NCI-H1092 treated with DMSO at 0.1 percent for 48 hours (cell line): ENCODE measurements at places on chromosomes 3 and 15.

- DNase-seq = no peak
These were observed 20.9 kb downstream of the AVEN start for GRCh38 chr15:34018021-34018645.

DNA sequence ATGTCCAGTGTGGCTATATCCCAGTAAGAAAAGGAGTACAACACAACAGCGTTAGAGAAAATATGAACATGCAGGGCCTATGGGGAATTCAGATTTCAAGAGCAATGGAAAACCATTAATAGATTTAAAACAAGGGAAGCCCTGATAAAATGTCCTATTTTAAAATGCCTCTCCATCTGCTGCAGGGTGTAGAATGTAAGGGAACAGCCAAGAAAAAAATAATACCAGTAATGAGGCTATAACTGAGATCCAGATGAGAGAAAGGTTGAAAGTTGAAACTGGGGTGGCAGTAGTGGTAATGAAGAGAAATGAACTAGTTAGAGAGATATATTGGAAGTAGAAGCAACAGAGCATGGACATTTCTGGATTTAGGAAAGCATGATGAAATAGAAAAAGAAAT lies 226.1 kb downstream of the KCNMB2 start:
- no peak for DNase-seq

- DNase-seq = no peak
These were observed 295.8 kb downstream of the MAGI1 start for GRCh38 chr3:65742914-65743313.

- DNase-seq = no peak
These were observed 331.7 kb downstream of the RBMS3 start for GRCh38 chr3:29612536-29612935.

- no peak for DNase-seq
These were observed 555 bp upstream of the RCCD1 start for GRCh38 chr15:90953947-90954711.

DNA sequence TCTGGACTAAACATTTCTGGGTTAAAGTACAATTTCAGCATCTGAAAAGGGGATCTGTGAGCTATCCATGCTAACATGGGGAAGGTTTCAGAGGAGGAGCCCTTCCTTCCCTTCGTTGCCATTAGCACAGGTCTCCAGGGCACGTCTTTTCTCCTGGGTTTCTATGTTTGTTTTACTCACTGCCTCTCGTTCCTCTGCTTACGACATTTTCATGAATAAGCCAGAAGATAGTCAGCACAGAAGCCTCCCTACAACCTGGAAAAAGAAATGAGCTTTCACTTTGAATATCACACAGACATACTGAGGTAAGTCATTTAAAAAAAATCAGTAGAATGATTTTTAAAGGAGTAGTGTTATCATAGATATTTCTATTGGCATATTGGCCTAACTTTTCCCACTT lies 117.2 kb upstream of the KCNMB2 start:
- DNase-seq = peak; percentile 88

- no peak for DNase-seq
These were observed 138.6 kb downstream of the FBLN2 start for GRCh38 chr3:13687517-13687943.

- DNase-seq = no peak
These were observed 1.1 kb downstream of the RIOX2 start for GRCh38 chr3:97970956-97971620.

GRCh38 chr3:161072211-161072621 lies 32.9 kb downstream of the B3GALNT1 start:
- DNase-seq = no peak

- DNase-seq = no peak
These were observed 8.8 kb downstream of the TMEM40 start for GRCh38 chr3:12750223-12750622.

GRCh38 chr3:141707741-141708203 lies 30.3 kb upstream of the RNF7 start:
- no peak for DNase-seq

DNA sequence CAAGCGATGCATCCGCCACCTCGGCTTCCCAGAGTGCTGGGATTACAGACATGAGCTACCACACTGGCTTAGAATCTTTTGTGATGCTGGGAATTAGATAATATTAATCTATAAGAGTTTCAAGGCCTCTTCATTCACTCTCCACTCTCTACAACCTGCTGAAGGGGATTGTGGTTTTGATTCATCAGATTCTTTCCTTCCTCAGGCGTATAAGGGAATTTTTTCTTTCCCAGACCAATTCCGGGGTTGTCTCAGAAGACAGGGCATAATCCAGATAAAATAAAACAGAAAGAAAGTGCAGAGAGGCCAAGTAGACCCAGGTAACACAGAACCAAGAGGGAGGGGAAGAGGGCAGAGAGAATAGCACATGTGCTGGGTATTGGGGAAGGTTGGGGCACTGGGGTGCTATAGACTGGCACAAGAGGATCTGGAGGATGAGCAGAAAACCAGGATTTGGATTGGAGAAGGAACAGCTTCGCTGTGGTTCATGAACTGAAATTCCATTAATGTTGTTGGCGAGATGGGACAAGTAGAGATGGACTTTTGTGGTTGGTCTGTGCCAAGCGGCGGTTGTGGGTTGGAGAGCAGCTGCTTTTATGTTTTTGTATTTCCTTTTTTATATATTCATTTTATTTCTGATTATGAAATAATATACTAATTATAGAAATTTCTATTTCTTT lies 12.8 kb downstream of the ARL6IP5 start:
- no peak for DNase-seq

DNA sequence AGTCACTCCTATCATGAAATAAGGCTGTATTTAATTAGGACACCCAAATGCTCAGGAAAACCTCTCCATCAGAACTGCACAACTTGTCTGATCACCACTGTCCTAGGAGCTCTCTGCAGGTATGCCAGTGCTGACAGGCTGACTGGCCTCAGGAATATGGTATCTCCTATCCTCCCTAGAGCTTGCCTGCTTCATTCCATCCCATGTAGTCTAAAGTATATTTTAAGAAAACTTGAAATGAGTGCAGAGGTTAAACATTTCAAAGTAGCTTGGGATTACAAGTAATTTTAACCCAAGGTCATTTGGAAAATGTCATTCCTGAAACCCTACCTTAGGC lies 23.7 kb downstream of the FILIP1L start:
- no peak for DNase-seq

DNA sequence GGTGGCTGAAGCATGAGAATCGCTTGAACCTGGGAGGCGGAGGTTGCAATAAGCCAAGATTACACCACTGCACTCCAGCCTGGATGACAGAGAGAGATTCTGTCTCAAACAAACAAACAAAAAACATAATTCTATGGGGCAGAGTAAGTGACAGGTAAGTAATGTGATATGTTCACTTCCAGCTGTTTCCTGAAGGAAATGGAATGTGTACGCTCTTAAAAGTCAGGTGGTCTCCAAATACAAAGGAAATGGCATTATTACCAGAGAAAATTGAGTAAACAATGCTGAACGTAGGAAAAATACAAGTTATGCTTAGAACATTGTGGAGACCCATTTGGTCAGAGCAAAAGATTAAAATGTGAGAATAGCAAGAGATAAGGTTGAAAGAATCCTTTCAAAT lies 278.5 kb downstream of the SCAPER start:
- DNase-seq = no peak

GRCh38 chr3:33441225-33441976 lies 1.2 kb upstream of the UBP1 start:
- DNase-seq = no peak

- no peak for DNase-seq
These were observed 110.6 kb upstream of the NANOGP8 start for GRCh38 chr15:35195649-35196048.

DNA sequence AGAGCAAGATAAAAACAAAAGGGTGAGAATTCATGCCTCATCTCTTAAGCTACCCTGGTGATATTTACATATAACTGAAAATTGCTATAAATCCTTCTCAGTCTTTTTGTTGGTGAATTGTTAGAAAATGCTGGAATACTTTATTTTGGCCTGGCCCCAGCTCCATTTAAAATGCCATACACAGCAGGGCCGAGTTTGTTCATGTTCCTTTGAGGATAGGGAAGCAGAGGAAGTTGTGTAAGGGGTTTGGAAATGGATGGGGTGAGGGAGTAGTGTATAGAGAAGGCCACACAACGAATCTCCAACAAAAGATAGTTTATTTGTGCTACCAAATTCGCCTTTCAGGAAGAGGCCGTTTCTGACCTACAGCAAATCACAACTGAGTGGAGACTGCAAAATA lies 78.6 kb upstream of the ADAMTS9 start:
- DNase-seq = no peak

GRCh38 chr15:58441376-58442070 lies 9.7 kb downstream of the LIPC start:
- DNase-seq = no peak

GRCh38 chr3:183825456-183826161 lies at the start of gene MAP6D1:
MAP6D1 (minus strand) TSS chr3:183825577; CDS start chr3:183825547, 30 bp downstream.
- DNase-seq = peak; percentile 66

DNA sequence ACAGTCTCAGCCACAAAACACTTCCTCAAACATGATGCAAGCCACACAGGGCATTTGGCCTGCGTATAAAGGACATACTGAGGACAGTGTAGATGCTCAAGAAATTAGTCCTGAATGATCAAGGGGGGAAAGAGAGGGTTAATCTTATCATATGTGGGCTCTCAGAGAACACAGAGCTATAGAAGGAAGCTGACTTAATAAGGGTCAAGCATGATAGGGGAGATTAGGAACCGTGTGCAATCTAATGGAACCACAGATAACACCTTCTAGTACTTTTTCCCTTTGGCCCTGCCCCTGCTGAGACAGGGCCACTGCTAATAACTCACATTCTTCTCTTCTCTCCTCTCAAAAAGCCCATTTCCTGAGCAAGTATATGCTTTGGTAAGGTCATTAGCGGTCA lies 114.1 kb upstream of the ADAMTS9 start:
- DNase-seq = no peak

DNA sequence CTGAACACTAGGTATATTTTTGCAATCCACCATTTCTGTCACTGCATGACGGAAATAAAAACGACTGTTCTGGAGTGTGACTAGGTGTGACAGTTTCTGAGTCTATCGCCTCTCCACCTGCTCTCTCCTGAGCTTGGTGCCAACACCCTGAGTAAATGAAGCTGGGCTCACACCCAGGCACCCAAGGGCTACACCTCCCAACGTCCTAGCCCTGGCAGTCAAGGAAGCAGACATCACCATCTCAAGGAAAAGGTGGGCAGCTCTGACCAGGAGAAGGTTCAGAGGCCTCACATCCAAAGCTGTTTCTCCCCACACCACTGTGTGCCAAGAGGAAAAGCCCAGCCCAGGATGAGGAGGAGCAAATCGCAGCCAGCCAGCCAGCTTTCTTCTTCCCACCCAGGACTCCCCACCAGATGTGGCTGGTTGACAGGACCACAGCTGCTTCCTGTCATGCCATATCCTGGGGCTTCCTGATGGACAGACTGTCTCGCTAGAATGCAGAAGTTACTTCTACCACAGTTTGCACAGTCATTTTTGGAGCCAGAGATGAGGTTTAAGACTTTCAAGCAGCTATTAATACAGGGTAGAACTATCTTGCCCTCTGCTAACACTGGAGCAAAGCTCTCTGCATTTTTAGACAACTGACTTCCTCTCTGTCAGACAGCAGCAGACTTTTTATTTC lies 3.3 kb downstream of the SCAMP2 start:
- DNase-seq = no peak

- no peak for DNase-seq
These were observed 15.1 kb downstream of the U2SURP start for GRCh38 chr3:143016321-143016972.

GRCh38 chr3:12947504-12948369 lies 106.4 kb upstream of the RPL32 start:
- DNase-seq = no peak

GRCh38 chr3:15647611-15648167 lies 46.1 kb downstream of the BTD start:
- DNase-seq = no peak

- peak; percentile 13 for DNase-seq
These were observed 12.8 kb downstream of the GPR176 start for GRCh38 chr15:39907216-39907615.

DNA sequence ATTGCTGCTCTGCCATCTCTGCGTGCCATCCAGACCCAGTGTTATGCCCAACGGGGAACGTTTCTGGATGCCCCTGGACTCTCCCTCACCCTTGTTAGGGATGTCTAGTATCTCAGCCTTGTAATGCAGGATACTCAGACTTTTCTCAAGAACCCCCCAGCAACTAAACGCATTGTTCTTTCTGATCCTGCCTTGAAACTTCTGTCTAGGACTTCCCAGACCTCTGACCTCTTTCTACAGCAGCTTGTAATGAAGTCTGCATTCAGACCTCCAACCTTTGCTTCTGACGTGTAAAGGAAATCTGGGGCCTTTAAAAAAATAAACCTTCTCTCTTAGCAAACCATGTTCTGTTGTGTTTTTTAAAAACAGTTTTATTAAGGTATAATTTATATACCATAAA lies 139.5 kb downstream of the KCNAB1 start:
- no peak for DNase-seq

GRCh38 chr3:123330441-123330991 lies 118.4 kb downstream of the ADCY5 start:
- no peak for DNase-seq

DNA sequence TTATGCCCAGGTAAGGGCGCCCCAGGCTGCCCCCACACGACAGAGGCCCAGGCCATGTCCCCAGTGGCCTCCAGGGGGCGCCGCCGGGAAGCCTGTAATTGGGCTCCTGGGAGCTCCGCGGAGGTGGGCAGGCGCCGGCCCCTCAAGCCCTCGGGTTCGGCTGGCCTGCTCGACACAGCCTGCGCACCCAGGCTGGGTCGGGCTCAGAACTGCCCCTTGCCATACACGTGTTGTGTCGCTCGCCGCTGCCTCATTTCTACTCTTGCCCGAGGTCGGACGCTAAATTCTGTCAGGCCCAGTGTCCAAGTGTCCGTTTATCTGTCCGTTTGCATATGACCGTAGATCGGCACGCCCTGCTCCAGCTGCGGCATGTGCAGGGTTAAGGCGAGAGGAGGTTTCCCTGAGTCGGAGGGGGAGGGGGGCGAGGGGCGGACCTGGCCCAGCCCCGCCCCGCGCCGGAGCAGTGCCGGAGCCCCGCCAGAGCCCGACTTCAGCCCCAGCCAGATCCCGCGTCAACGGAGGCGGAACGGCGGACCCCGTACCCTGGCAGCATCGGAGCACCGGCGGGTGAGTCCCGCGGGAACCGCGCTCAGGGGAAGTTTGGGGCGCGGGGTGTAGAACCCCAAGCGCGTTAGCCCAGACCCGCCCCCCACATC lies at the start of gene KLHDC8B:
TSS of gene KLHDC8B (plus strand) at position 480 of the 656 bp plus-strand sequence. CDS start 1,172 bp downstream, outside the sequence.
- peak; percentile 74 for DNase-seq

- no peak for DNase-seq
These were observed 471.3 kb upstream of the TPRG1 start for GRCh38 chr3:188700501-188700900.

- no peak for DNase-seq
These were observed 328.8 kb downstream of the PTPRG start for GRCh38 chr3:61890167-61890566.

DNA sequence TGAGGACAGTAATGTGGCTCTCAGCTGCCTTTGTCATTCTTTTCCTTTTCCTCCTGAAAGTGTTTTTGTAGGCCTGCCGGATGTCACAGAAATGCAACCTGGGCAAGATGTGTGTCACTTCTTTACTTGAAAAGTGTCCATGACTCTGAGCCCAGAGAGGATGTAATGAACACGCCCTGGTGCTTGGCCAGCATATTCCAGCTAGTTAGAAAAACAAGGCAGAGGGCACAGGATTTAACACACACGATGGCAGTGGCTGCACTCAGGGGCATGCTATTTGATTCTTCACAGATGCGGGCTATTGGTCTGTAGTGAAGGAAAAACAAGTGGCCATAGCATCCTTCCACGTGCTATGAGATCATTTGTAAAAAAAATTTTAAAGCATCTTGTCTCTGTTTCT lies 30.3 kb upstream of the PTX3 start:
- no peak for DNase-seq
